Cortex of kidney (tissue), 1 donor: ENCODE measurements at places on chromosomes 1 and 21.

GRCh38 chr1:60890664-60891063, 191.7 kb upstream of the NFIA start:
- DNase-seq, result no peak

- no peak for DNase-seq
These were observed 165.6 kb downstream of the DUSP10 start for GRCh38 chr1:221576268-221576667.

GRCh38 chr1:27058966-27059669, 46.5 kb upstream of the TENT5B start:
- DNase-seq, result no peak

- DNase-seq, result no peak
These were observed 130.9 kb downstream of the FOXD2 start for GRCh38 chr1:47568763-47569162.

DNA sequence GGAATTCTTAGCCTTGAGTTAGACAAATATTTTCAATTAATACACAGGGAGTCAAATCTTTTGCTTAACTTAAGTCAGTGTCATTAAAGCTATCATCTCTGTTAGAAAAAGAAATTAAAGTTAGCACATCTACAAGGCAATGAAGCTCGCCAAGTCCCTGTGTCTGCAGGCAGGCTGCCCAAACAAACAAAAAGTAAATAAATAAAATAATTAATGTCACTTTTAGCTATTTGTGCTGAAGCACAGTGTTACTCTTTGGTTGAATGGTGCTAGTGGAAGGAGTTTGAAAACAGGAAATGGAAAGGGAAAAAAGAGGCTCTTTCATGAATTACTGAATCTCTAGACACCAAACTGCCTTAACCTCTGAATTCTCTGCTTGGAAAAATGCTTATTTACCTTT, 37.1 kb upstream of the COL11A1 start:
- DNase-seq, result no peak

DNA sequence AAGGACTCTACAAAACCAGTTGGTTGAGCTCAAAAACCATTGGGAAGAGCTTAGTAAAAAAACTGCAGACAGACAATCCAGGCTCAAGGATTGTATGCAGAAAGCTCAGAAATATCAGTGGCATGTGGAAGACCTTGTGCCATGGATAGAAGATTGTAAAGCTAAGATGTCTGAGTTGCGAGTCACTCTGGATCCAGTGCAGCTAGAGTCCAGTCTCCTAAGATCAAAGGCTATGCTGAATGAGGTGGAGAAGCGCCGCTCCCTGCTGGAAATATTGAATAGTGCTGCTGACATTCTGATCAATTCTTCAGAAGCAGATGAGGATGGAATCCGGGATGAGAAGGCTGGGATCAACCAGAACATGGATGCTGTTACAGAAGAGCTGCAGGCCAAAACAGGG, 104.0 kb upstream of the BMP8A start:
- no peak for DNase-seq
